ENCODE measurements at places on chromosomes 2 and 18.

- DNase-seq: no peak
Measured at GRCh38 chr2:43515807-43516497, 79.9 kb downstream of the THADA start.

- no peak for DNase-seq
Measured at GRCh38 chr2:183253441-183254130, 129.3 kb downstream of the NUP35 start.

GRCh38 chr2:95015261-95015912 lies 10.1 kb upstream of the MAL start:
- no peak for DNase-seq

- no peak for DNase-seq
Measured at GRCh38 chr2:41720331-41721251, 327.2 kb upstream of the PKDCC start.

DNA sequence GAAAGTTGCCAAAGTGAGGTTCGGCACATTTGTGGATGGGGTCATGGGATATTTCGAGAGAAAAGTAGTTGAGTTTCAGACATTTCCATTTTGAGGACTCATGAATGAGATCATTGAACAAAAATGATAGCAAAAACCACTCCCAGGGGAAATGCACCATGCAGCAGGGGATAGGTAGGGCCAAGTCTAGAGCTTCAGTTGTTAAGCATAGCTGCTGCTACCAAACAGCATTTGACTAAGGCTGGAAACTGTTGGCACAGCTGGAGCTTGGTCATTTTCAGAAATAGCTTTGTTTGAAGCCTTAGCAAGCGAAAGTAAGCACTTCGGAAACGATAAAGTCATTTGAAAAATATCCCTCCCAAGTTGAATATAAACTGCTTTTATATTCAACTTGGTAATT lies 431.8 kb downstream of the SOCS6 start:
- no peak for DNase-seq

GRCh38 chr18:79506191-79507075 lies 110.7 kb downstream of the NFATC1 start:
- no peak for DNase-seq

- DNase-seq: no peak
Measured at GRCh38 chr2:111947219-111947618, 48.8 kb downstream of the MERTK start.

GRCh38 chr2:43075054-43075593 lies 151.3 kb downstream of the ZFP36L2 start:
- DNase-seq: no peak

DNA sequence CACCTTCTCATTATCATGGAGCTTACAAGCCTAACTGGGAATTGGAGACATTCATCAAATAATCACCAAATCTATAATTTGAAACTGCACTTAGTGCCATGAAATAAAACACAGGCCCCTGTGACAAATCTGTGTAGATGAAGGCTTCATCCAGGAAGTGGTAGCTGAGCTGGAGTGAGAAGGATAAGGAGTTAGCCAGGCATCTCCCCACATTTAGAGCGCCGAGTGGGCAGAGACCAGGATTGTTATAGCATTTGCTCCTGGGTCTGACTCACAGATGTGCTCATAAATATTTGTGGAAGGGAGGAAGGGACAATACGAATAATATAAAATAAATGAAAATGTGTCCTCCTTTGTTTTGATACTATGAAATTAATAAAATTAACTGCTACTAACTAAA lies 2.5 kb upstream of the MAT2A start:
- DNase-seq: no peak

- no peak for DNase-seq
Measured at GRCh38 chr2:2234398-2235195, 96.5 kb downstream of the MYT1L start.
